ENCODE measurements at places on chromosomes 7 and 10.

DNA sequence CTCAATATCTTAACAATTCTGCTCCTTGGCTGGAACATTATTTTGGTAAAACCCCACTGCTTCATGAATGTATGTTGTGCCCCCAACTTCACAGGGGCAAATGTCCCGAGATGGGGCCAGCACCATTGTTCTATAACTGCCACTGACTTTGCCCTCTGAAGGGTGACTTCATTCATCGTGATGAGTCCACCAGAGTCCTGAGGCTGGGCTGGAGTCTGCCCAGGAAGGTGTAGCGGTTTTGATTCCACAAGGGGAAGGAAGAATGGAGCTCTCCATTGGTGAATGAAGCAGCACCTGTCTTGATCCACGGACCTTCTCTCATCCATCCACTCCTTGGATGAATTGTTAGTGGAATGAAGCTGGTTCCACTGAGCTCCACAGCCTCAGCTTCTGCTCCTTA, 18.4 kb downstream of the AKR1B1 start:
- DNase-seq, result no peak

DNA sequence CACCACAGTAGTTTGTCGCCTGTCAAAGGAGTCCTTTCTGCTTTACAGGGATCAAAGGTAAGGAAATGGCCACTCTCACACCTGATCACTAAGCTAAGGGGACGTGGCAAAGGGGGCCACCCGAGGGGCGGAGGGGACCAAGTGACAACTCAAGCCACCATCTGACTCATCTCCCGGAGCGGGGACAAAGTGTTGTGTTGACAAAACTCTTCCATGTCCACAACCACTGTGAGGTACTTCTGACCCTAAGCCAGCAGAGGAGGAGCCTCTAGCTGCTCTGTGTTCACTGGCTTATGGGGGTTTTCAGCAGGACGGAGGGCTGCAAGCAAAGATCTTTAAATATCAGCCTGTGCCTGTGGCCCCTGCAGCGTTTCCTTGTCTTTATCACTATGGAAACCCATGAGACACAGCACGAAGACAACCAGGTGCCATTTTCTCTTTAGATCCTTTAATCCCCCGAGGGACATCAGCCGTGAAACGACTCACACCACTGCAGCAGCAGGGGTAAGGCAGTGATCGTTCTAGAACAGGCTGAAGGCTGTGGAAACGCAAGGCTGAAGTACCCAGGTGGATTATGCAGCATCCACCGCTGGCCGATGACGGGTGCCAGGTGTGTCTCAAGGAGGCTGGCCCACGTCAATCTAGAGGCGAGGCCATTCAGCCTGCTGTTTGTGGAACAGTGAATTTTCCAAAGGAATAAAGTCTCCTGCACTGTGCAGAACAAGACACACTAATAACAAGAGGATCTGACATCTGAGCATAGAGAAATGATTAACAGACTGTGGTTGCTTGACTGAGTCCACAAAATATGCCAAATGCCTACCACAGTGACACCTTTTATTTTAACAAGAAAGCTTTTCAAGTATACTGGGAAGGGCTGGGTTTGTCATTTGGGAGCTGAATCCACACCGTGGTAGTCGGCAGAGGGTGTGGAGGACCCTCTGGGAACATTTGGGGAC, 26.6 kb upstream of the DDC start:
- DNase-seq, result no peak

DNA sequence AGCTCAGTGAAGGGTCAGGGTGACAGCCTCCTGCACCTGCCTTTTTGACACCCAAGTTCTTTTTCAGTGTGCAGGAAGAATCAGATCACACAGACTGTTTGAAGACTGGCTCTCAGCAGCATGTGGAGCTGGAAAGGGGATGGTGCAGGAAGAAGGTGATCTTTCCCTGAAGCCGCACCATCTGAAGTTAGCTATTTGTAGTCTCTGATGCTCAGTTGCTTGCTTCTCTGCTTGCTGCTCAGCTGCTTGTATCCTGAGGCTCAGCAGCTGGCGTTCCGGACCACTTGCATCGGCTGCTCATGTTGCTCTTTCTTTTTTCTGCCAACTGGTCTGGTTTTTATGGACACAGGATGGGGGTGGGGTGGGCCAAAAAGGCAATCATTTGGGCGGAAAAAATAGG, 15.8 kb upstream of the DNMBP start:
- DNase-seq, result no peak

GRCh38 chr7:112959276-112959675, 127.4 kb downstream of the GPR85 start:
- DNase-seq, result no peak

DNA sequence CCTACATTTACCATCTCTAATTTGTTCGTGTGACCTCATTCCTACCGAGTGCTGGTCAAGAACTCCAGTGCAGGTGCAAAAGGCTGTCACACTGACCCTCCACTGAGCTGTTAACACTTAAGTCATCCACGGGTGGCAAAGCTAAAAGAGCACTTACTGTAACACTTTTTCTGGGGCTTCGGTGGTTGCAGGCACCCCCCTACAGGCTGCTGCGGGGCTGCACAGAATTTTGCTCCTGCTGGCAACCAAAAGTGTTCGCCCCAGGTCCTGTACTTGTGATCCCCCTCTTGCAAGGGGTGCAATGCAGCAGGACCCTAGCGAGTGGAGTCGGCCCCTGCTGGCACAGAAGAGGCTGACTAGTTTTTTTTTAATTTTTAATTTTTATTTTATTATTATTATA, 298.9 kb upstream of the CNTNAP2 start:
- no peak for DNase-seq

DNA sequence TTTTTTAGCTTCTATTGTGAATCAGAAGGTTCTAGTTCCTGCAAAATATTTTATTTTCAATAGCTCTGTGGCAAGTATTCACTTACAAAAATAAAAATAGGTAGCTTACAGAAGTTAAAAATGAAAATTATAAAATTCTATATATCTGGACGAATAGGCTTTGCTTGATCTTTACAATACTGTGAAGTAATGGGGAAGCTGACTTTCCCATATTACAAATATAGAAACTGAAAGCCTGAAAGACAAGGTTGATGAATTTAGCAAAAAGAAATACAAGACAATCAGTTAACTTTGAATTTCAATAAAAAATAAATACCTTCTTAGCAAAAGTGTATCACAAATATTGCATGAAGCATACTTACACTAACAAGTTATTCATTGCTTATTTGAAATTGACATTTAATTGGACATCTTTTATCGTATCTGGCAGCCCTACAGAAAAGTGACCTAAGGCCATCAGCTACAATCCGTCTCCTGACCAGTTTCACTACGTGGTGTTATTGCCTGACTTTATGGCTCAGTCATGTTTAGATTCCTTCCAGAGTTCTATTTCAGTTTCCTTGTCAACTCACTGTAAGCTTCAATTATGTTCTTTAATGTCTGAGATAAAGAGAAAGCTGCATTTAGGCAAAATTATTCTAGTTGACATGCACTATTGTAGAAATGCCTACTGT, 310.5 kb upstream of the HGF start:
- DNase-seq, result no peak
